Naive B cell (primary cell): ENCODE measurements at places on chromosomes 7 and 10. TPM values are rescaled to one million over a fixed set of nuclear protein-coding genes. Genes with fewer than 3 reads are reported as not detected.
A peak's percentile ranks its signal among the peaks of the same experiment; 100 is the strongest.

Gene IFRD1
- polyA plus RNA-seq = 58.8 TPM

DNA sequence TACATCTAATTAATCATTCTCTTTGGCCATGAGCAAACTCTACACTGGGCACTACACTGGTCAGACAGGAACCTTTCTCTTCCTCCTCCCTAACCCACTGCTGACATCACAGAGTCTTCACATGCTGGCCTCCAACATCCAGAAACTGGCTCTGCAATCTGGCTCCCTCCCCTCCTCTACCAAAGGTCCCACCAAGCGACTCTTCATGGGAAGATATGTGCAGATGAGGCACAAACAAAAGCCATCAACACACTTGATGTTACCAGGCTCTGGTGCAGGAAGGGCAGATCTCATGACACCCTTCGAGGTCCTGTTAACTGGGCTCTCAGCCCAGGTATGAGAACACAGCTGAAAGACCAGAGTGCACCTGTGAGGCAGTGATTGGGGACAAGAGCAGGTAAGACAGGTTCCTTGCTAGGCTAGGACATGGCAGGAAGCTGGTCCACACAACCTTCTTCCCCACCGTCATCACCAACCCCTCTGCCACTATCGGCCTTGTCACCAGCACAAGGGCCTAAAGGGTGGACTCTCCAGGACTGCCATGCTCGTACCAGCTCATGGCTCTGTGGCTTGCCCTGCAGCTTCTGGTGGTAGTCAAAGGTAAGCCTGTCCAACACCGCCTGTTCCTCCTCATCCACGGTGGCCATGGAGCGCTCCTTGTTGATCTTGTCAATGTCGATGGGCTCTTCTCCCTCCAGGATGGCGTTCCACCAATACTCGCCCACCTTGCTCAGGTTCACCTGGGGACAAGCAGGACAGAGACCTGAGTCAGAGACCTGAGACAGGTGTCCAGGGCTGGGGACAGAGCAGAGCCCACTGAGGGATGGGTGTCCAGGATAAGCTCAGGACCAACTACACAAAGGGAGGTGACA lies 66.6 kb upstream of the CAMK2B start:
- peaks cover 11% of the 10 kb centered on the region for H3K4me1 ChIP-seq
- peaks cover 15% of the 10 kb centered on the region for H3K36me3 ChIP-seq
- H3K27me3 ChIP-seq = no peaks in the 10 kb centered on the region
- H3K27ac ChIP-seq = no peak overlapping the region
- DNase-seq = no peak
- H3K4me3 ChIP-seq = no peak overlapping the region

Gene CNNM2
- 5.5 TPM for polyA plus RNA-seq

GRCh38 chr10:93413252-93413689 lies 68.9 kb downstream of the MYOF start:
- H3K4me3 ChIP-seq = no peak overlapping the region
- DNase-seq = no peak
- H3K4me1 ChIP-seq = peaks cover 38% of the 10 kb centered on the region
- no peak overlapping the region for H3K27ac ChIP-seq
- H3K27me3 ChIP-seq = no peaks in the 10 kb centered on the region
- no peaks in the 10 kb centered on the region for H3K36me3 ChIP-seq

- no peaks in the 10 kb centered on the region for H3K4me1 ChIP-seq
- H3K36me3 ChIP-seq = no peaks in the 10 kb centered on the region
- H3K4me3 ChIP-seq = no peak overlapping the region
- H3K27me3 ChIP-seq = no peaks in the 10 kb centered on the region
- no peak overlapping the region for H3K27ac ChIP-seq
- DNase-seq = no peak
These were observed 534.3 kb downstream of the PARD3 start for GRCh38 chr10:34280599-34281374.

DNA sequence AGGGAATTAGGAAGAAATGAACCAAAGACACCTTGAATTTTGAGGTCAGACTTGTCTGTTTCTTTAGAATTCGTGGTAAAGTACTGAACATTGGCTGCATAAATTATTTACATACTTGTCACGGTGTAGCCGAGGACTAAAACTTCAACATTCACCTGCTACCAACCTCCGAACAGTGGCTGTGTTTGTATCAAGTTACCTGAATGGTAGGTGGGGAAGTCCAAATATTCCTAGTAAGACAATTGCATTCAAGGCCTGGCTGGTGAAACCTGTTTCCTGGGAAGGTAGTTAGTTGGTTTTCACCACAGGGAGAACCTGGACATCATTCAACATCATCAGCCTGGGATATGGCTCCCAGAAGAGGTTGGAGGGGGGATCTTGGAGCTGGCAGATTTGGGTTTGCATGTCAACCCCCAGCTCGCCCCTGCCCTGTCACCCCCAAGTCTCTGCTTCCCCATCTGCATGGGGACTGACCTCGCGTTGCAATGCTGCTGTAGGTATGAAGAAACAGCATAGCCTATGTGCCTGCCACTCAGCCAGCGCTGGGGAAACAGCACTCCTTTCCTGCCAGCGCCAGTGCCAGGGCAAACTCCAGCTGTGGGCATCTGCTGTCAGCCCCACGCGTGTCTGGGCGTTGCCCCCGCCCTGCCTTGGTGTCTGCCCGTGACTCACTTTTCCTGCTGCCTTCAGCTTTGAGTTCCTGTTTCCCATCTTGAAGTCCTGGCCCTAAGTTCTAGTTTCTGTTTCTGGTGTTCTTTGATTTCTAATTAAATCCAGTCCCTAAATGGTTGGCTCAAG lies 12.7 kb upstream of the LARP4B start:
- DNase-seq = peak; percentile 32
- H3K36me3 ChIP-seq = no peaks in the 10 kb centered on the region
- no peak overlapping the region for H3K27ac ChIP-seq
- H3K4me3 ChIP-seq = peak overlapping the region; percentile 78
- H3K27me3 ChIP-seq = no peaks in the 10 kb centered on the region

DNA sequence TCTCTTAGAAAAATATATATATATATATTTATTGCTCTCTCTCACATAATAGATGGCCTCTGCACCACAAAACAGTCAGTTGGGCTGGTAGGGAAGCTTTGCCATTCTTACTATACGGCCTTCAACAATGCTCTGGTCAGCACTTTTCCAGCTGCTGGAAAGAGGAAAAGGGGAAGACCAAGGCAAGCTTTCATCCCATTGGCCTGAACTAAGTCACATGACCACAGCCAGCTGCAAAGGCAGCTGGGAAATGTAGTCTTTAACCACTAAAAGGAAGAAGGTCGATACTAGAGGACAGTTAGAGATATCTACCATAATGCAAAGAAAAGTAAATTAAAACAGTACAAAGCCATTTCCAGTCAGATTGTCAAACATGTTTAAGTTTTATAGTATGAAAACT lies 58.4 kb upstream of the MACROH2A2 start:
- no peak overlapping the region for H3K27ac ChIP-seq
- no peak for DNase-seq
- H3K36me3 ChIP-seq = no peaks in the 10 kb centered on the region
- H3K4me3 ChIP-seq = no peak overlapping the region
- H3K4me1 ChIP-seq = no peaks in the 10 kb centered on the region

GRCh38 chr10:57785546-57785945 lies 482.1 kb downstream of the IPMK start:
- no peak overlapping the region for H3K27ac ChIP-seq
- no peaks in the 10 kb centered on the region for H3K4me1 ChIP-seq
- no peak overlapping the region for H3K4me3 ChIP-seq
- no peaks in the 10 kb centered on the region for H3K36me3 ChIP-seq
- DNase-seq = no peak

- no peak overlapping the region for H3K4me3 ChIP-seq
- no peak overlapping the region for H3K27ac ChIP-seq
- peaks cover 15% of the 10 kb centered on the region for H3K36me3 ChIP-seq
- peaks cover 74% of the 10 kb centered on the region for H3K27me3 ChIP-seq
- DNase-seq = no peak
- peaks cover 4% of the 10 kb centered on the region for H3K4me1 ChIP-seq
These were observed 52.7 kb downstream of the GCC1 start for GRCh38 chr7:127532736-127533135.

- no peak overlapping the region for H3K4me3 ChIP-seq
- H3K36me3 ChIP-seq = peaks cover 4% of the 10 kb centered on the region
- H3K27me3 ChIP-seq = no peaks in the 10 kb centered on the region
- H3K4me1 ChIP-seq = no peaks in the 10 kb centered on the region
These were observed 50.2 kb upstream of the UBN2 start for GRCh38 chr7:139180700-139181311.

GRCh38 chr10:10056961-10057360 lies 960.7 kb upstream of the CELF2 start:
- H3K27ac ChIP-seq = no peak overlapping the region
- no peak for DNase-seq
- H3K27me3 ChIP-seq = no peaks in the 10 kb centered on the region
- no peaks in the 10 kb centered on the region for H3K36me3 ChIP-seq

Gene LOXL4
- not detected for polyA plus RNA-seq

Gene SSMEM1
- not detected for polyA plus RNA-seq

DNA sequence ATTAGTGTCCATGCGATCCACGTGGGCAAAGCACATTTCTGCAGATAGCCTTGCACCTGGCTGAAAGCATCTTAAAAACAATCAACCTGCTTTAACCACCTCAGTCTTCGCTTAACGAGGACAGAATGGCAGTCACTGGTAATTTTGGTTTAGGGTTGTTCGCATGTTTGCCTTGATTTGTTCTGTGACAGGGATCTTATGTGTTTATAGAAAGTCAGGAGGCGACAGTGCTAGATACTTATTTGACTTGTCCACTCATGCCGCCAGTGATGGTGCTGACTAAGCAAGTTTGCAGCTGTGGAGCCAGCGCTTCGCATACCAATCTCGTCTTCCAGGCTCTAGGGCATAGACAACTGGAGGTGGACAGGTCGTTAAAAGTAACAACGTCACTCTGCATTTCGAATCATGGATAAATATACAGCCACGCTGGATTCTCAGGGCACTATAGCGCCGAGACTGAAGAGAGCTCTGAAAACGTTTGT lies 1.2 kb upstream of the TMEM243 start:
- no peaks in the 10 kb centered on the region for H3K27me3 ChIP-seq
- DNase-seq = no peak
- H3K4me3 ChIP-seq = peak overlapping the region; percentile 100
- H3K4me1 ChIP-seq = peaks cover 43% of the 10 kb centered on the region
- peak overlapping the region; percentile 100 for H3K27ac ChIP-seq

Gene SPDYE18
- 0.34 TPM for polyA plus RNA-seq
